ENCODE measurements at places on chromosomes 16 and 17.

GRCh38 chr16:89074803-89075688, 18.6 kb upstream of the ACSF3 start:
- DNase-seq, result no peak

DNA sequence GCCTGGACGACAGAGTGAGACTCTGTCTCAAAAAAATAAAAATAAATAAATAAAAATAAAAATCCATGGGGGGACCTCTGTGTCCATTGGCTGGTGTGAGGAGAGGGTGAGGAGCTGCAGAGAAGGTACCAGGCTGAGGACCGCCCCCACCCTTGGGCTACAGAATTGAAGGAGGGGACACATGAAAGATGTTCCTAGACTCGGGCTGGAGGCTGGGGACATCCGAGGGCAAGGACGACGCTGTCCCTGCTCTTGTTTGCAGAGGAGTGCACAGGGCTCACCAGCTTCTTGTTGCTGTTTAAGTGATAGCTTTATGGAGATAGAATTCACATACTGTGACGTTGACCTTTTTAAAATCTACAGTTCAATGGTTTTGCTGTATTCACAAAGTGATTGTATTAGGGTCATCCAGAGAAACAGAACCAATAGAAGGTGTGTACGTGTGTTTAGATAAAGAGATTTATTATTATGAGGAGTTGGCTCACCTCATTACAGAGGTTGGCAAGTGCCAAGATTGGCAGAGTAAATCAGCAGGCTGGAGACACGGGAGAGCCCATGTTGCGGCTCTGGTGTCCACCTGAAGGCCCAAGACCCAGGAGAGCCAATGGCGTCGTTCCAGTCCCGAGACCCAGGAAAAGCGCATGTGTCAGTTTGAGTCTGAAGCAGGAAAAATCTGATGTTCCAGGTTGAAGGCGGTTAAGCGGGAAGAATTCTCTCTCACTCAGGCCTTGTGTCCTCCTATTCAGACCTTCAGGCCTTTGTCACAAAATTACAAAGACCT, 320.7 kb downstream of the SEC14L1 start:
- DNase-seq, result no peak

GRCh38 chr16:5633845-5634440, 536.3 kb upstream of the EEF2KMT start:
- DNase-seq, result no peak

GRCh38 chr17:78977997-78978973, 1.4 kb downstream of the LGALS3BP start:
- no peak for DNase-seq

- DNase-seq, result no peak
Measured at GRCh38 chr17:62616993-62617893, 10.2 kb upstream of the MRC2 start.

DNA sequence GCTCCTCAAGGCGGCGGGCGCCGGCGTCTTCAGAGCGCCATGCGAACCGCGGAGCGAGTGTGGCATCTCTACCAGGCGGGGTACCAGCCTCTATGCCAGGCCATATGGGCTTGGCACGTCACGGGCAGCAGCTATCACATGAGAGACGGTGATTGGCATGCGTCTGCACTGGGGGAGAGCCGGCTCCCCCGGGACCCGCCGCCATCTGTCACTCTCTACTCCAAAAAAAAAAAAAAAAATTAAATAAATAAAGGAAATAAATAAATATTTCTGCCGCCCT, at the start of gene NEUROD2:
Gene NEUROD2, minus strand, starts transcription at position 70 of the 280 bp plus-strand sequence. CDS start 1,321 bp downstream, outside the sequence.
- no peak for DNase-seq
